Stimulated activated CD4-positive, alpha-beta T cell treated with anti-CD3 and anti-CD28 coated beads, Interleukin-1b, Interleukin-23, amount 100 ng/mL, for 1 hour (primary cell): ENCODE measurements at places on chromosomes 16 and 17.

DNA sequence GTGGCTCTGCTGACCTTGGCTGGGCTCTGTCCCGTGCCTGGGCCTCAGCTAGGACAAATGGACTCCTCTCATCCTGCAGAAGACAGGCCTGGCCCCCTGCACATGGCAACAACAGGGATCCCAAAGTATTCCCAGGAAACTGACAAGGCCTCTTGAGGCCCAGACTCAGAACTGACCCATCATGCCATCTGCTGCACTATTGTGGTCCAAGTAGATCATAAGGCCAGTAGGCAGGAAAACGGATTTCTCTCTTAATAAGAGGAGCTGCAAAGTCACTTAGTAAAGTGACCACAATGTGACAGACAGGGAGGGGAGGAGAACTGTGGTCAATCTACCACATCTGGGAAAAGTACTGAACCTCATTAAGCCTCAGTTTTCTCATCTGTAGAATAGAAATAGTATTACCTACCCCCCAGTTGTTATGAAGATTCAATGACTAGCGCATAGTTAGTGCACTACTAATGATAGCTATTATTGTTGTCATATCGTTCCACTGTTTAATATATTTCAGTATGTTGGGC is 62.1 kb upstream of the TNRC6A start:
- DNase-seq, result no peak

DNA sequence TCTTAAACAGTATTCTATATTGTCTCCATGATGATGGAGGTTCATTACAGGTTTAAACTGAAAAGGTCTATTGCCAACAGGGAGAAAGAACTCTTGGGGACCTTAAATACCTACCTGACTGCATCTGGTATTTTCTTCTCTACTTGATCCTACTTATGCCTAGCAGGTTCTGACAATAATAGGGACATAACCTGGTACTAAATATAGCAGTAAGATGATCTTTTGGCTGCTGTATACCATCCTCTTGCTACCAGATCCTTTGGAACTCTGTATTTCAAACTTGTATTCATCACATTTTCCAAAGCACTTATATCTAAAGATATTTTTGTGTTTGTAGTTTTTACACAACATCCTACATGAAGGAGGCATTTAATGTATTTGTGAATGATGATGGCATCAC is 146.5 kb upstream of the CORO6 start:
- no peak for DNase-seq

GRCh38 chr17:31508288-31509094 is 117.0 kb downstream of the RAB11FIP4 start:
- peak; percentile 33 for DNase-seq

DNA sequence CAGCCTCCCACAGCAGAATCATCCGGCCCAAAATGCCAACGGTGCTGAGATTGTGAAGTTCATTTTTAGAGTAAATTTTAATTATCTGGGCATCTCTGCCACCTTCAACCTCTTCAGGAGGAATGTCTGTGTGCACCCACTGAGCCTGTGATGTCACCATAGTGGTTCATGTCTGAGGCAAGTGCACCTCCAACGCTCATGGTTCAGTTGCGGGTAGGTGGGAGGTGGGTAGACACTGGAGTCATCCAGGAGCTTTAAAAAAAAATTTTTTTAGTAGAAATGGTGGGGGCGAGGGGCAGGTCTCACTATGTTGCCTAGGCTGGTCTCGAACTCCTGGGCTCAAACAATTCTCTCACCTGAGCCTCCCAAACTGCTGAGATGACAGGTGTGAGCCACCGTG is 1.9 kb downstream of the FLYWCH1 start:
- DNase-seq, result no peak

DNA sequence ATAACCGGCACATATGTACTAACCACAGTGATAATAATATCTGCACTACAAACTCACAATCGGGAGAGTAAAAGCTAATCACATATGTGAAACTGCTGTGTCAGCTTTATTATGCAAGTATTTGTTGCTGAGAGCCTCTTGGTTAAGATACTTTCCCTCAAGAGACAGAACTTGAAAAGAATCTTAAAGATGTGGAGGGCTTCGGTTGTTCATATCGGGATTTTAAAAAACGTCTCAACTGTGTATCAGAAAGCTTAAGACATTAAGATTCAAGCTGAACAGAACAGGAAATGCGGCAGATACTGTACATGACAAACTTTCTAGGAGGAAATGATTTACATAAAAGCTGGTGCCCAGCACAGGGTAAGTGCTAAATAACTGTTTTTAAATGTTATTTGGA is 27.5 kb upstream of the HLF start:
- DNase-seq, result no peak

GRCh38 chr17:81405411-81405872 is 10.2 kb downstream of the BAHCC1 start:
- DNase-seq, result no peak

GRCh38 chr16:12646490-12647274 is 157.0 kb downstream of the CPPED1 start:
- peak; percentile 6 for DNase-seq

DNA sequence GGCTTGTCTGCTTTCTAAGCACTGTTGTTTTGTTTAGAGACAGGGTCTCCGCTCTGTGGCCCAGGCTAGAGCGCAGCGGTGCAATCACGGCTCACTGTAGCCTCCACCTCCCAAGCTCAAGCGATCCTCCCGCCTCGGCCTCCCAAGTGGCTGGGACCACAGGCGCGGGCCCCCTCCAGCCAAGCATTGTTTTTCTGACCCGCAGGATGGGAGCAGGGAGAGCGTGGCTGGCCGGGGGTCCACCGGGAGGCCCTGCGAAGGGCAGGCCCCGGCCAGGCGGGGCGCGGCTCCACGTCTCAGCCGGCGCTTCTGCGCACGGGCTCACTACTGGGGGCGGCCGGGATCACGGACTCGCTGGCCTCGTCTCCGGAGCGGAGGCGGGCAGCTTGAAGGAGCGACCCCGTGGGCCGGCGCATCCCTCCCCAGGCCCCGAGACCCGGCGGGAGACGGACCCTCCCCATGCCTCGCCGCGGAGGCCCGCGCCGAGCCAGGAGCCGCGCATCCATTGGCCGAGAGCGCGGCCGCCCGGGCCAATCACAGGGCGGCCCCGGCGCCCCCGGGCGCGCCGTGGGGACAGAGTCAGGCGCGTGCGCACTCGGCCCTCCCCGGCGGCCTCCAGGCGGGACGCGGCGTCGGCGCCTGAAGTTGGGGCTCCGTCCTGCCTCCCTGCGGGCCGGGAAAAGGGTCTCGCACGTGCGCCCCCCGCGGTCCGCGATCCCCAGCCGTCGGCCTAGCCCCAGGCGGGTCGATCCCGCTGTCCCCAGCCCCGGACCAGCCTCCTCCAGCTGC is 24.9 kb downstream of the ACTG1 start:
- no peak for DNase-seq
